ENCODE measurements at places on chromosomes 6 and 20.

GRCh38 chr6:39239527-39240154, 10.4 kb upstream of the KCNK5 start:
- DNase-seq: no peak

- DNase-seq: no peak
Measured at GRCh38 chr6:34120953-34121675, 24.8 kb downstream of the GRM4 start.

GRCh38 chr6:156167016-156167624, 610.1 kb upstream of the ARID1B start:
- DNase-seq: no peak

DNA sequence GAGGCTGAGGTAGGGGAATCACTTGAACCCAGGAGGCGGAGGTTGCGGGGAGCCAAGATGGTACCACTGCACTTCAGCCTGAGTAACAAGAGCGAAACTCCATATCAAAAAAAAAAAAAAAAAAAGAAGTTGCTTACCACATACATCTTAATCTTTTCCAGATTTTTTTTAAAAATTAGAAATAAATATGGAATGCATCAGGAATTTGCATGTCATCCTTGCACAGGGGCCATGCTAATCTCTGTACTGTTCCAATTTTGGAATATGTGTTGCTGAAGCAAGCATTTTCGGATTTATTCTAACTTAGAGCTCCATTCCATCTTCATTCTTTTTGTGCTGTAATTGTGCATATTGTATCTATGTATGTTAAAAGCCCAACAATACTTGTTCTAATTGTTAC, 62.5 kb downstream of the TRPC4AP start:
- no peak for DNase-seq

GRCh38 chr20:4297127-4297826, 281.9 kb upstream of the RNF24 start:
- no peak for DNase-seq

DNA sequence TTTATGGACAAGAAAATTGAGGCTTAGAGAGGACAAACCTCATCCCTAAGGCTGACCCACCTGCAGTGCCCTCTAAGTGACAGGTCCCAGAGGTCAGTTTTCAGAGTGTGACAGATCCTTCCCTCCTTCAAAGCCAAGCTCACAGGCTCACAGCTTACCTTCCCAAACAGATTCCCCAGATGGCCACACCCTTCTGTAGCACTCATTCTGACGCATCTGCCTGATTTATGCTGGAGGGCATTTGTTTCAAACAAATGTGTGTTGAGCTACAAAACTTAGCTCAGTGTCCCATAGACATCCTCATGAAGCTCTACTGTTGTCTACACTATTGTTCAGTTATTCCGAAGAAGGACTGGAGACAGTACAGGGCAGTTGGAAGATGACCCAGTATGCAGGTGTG, 60.6 kb upstream of the RIN2 start:
- no peak for DNase-seq

DNA sequence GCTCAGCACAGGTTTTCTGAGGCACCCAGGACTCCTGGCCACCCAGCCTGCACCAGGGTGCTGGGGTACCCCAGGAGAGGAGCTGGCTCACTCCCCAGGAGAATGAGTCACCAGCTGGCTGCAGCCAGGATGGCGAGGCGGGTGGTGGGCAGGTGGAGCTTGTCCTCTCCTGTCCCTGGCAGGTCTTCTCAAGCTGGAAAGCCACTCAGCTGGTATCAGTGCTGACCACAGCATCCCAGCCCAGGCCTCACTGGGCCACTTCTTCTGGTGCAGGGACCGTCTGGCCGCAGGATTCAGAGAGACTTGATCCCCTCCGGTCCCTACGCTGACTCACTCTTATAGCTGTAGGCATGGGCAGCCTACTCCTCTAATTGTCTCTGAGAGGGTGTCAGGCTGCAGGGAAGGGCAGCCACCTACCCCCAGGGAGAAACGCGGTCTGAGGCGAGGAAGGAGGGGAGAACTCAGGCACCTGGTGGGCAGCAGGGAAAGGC, 22.2 kb downstream of the TFEB start:
- DNase-seq: no peak

DNA sequence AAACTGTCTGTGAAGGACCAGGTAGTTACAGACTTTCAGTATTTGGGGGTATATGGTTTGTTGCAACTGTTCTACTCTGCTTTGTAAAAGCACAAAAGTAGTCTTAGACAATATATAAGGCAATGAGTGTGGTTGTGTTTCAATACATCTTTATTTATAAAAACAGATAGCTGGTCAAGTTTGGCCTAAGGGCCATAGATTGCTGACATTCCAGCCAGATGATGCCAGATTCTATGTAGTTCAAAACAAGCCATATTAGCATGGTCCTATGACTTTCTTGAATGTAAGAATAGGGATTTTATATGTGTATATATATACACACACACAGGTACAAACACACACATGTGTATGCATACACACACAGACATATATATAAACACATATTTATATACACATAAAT, 201.8 kb downstream of the GRIK2 start:
- no peak for DNase-seq

GRCh38 chr20:48294196-48294595, 508.9 kb upstream of the SULF2 start:
- DNase-seq: no peak

- no peak for DNase-seq
Measured at GRCh38 chr6:29813809-29814208, 13.8 kb upstream of the HLA-G start.

GRCh38 chr6:87287251-87287650, 35.1 kb upstream of the SMIM8 start:
- DNase-seq: no peak

- no peak for DNase-seq
Measured at GRCh38 chr6:41177695-41178094, 14.8 kb upstream of the TREM2 start.

DNA sequence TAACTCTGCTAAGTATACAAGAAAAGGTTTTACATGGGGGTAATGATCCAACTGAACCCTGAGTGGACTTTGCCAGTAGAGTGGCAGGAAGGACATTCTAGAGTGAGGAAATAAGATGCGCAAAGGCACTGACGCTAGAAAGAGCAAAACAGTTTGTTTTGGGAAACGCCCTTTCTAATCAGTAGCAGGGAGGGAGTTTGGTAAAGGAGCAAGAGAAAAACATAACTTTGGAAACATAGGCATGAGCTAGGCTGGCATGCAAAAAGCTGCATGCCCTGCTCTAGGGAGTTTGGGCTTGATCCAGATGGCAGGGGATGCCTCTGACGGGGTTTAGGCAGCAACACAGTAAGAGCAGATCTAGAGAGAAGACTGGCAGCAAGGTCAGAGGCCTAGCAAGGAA, 135.2 kb downstream of the DST start:
- no peak for DNase-seq

- no peak for DNase-seq
Measured at GRCh38 chr20:61115364-61116065, 136.5 kb upstream of the CDH4 start.

- DNase-seq: no peak
Measured at GRCh38 chr6:152404086-152404857, 232.9 kb downstream of the SYNE1 start.

DNA sequence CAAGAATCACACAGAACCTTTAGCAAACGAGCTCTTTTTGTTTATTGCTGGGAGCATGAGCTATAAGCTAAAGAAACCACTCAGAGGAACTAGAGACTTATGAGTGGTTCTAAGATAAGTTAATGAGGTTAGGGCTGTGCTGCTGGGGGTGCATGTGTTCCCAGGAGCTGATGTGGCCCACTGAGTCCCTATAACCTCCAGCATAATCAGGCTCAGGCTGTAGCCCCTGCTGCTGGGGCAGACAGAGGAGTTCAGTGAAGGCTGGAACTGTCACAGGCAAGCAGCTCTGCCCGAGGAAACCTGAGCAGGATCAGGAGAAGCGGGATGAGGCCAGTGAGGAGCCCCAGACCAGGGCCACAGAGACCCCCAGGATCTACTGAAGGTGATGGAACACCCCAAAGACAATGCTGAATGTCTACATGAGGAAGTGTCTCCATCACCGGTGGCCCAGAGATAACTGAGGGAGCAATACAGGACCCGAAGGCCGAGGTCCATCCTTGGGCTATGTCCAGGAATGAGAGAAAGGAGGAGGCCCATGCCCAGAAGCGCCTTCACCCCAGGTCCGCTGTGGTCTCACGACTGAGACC, 17.3 kb downstream of the TUBB2B start:
- DNase-seq: no peak

GRCh38 chr6:105990151-105990550, 96.0 kb upstream of the PRDM1 start:
- DNase-seq: no peak

- peak; percentile 47 for DNase-seq
Measured at GRCh38 chr6:158849899-158850806, 31.0 kb upstream of the EZR start.

DNA sequence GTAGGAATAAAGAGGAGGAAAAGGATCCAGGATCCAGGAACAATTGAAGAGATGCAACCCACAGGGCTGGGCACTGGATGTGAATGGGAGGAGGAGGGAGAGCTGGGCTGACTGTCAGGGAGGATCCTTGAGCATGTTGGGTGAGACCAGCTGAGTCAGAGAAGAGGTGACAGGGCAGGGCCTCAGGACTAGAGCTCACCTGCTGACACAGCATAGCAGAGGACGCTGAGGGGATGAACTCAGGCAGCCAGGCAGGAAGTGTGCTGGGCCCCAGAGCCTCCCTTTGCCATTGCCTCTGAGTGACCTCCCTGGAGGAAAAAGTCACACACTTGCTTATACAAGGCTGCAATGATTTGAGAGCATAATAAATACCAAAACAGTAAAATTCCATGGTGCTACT, 72.3 kb downstream of the ZNF133 start:
- no peak for DNase-seq
